Activated CD4-positive, alpha-beta T cell treated with anti-CD3 and anti-CD28 coated beads, Interleukin-2, amount 50 U/mL, for 24 hours (primary cell): ENCODE measurements at places on chromosomes 12 and 14.

DNA sequence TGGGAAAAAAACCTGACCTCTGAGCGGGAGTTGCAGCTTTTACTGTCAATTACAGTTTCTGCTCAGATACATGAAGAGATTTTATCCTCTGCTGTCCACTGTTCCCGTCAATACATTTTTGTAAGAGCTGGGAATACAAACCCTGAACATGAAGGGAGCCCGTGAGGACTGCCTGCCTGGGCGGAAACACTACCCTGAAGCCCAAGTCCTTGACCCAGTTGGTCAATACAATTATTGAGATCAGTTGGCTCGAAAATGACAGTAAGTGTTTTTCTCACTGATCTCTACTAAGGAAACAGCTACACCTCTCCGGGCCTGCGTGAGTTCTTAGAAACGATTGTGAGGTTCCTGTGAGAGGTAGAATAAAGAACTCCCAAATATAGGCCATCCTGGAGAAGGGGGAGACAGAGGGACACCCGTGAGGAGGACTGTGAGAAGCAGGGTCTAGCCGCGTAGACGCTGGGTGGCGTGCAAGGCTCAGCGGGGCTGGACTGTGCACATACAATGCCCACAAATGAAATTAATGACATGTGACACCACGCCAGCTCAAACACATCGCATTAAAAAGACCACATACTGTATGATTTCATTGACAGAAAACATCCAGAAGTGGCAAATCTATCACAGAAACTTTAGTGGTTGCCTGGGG is 509.5 kb downstream of the TMEM132D start:
- no peak for DNase-seq

GRCh38 chr12:68356060-68356695 is 24.0 kb upstream of the MDM1 start:
- no peak for DNase-seq

- no peak for DNase-seq
Measured at GRCh38 chr12:43221216-43221615, 330.8 kb downstream of the ADAMTS20 start.

DNA sequence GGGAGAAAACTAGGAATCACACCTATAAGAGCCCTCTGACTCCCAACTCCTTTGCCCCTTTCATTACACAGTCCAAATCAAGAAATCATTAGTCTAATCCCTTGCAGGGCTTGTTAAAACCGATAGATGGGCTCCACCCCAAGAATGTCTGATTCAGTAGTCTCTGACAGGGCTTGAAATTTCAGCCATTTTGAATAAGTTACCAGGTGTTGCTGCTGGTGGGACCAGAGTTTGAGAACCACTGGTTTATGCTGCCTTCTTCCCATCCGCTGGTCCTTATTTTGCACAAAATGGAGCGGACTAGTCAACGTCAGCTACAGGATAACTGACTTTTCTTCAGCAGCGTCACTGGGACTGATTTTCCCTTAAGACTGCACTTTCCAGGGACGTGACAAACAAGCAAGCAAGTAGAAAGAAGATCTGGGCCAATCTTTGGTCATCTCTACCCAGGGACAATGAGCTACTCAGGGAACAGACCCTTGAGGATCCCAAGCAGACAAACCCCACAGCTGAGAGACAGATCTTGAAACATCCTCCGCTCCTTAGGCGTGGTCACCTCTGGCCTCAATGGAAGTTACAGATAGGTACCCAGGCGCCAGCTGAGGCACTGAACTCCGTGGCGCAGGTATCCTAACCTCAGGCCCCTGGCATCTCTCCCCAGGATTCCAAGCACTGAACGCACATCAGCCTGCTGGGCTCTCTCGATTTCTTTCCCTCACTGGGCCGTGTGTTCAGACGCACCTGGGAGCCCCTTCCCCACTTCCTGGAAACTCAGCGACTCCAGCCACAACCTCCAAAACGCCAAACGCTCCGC is 900 bp downstream of the KCTD10 start:
- DNase-seq = no peak

DNA sequence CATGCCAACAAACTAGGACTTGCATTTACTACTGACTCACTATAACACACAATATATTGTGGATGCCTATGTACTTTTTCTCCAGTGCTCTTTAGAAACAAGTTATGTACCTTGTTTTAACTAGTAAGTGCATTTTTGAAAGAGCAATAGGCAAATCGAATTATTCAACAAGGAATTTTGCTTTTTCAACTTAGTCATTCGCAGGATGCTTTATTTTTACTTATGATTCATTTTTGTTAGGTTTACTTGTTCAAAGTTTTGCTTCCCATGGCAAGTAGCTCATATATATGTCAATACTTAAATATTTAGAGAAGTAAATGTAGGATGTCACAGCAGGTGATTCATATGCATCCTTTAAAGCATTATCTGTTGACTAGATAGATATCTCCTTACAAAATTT is 149.8 kb downstream of the PELI2 start:
- DNase-seq = no peak

- DNase-seq = no peak
Measured at GRCh38 chr12:45863332-45863731, 127.0 kb downstream of the SCAF11 start.

DNA sequence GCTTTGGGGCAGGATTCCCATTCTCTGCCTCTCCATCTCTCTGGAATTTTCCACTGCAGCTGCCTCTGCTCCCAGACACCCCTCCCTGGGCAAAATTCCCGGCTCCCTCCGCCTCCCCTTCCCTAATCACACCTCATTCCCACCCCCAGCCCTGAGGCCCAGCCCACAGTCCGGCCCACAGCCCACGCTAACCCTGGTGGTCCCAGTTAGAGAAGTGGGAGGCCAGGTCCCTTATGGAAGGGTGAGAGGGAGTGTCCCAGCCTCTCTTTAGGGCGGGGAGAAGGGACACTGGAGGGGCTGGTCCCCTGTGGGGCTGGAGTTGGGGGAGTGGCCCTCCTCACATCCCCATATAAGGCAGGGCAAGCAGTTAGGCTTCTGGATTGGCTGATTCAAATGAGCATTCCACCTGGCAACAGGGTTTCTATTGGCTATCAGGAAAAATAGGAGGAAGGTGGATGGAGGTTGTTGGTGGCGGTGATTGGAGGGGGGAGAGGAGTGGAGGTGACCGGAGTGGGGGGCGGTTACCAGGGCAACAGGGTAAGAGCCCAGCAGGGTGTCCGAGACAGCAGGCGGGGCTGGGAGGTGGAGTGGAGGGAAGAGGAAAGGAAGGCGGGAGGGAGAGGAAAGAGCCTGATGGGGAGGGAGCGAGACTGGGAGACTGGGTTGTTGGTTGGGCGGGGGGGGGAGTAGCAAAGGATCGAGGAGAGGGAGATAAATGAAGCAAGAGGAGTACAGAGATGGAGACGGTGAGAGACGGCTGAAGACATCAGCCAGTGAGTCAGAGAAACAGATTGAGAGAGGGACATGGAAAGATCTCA is 1.9 kb upstream of the PTMS start:
- DNase-seq = no peak

GRCh38 chr12:2187195-2187945 is 134.6 kb downstream of the CACNA1C start:
- no peak for DNase-seq

DNA sequence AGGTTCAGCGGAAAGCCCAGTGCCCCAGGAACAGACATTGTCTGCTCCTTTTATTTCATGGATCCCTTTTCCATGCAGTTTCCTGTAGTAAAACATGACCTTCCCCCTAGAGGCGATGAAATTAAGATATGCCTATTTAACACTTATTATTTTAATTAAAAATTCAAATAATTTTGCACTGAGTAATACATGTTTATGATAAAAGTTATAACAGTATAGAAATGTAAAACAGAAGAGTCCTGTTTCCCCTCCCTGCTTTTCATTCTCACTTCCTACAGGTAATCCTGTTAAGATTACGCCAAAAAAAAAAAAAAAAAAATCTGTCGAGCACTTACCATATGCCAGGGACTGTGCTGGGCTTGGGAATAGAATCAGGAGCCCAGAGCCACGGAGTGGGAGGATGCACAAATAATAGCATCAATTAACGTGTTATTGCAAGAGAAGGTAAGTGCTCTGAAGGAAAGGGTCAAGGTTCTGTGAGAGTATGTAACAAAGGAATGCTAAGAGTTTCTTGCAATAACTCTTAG is 830 bp upstream of the LPCAT3 start:
- DNase-seq = no peak

DNA sequence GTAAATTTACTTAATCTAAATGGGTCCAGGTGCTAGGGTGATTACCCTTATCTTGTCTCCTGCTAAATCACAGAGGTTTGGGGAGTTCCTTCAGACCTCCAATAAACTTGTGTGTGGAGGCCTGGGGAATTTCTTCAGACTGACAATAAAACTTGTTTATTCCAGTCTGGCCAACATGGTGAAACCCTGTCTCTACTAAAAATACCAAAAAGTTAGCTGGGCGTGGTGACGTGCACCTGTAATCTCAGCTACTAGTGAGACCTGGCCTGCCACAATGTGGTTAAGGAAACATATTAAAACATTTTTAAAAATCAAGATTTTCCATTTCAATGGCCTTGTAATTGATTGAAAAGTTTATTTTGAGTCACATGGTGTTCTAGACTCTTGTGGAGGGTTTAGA is 126.9 kb upstream of the FGD4 start:
- no peak for DNase-seq
